G401 (cell line): ENCODE measurements at places on chromosomes 5 and 9.
A peak's percentile ranks its signal among the peaks of the same experiment; 100 is the strongest.

- DNase-seq: peak; percentile 8
These were observed 110.5 kb upstream of the CDKN2B start for GRCh38 chr9:22119522-22120158.

DNA sequence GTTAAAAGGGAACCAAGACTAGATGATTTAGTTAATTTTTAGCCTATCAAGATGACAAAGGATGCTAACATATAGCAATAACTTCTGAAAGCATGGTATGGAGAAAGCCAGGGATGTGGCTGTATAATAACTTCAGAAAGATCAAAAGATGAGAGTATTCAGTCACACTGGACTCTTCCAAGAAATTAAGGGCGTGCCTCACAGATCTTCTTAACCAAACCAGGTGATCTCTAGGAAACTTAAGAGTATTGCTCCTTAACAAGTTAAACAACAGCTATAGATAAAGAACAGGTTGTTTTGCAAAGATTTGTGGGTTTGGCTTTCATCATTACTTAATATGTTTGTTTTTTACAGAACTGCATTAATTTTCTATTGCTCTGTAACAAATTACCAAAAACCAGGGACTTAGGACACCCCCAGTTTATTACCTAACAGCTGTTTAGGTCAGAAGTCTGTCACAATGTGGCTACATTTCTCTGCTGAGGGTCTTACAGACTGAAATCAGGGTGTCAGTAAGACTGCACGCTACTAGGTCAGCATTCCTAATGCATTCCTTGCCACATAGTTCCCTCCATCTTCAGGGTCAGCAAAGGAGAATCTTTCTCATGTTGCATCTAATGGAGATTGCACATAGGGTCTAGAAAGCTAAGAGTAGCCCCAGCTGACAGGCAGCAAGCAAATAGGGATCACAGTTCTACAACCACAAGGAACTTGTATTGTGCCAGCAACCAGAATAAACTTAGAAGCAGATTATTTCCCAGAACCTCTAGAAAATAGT is 113.8 kb downstream of the WDR70 start:
- no peak for DNase-seq

GRCh38 chr5:144405991-144406390 is 235.3 kb downstream of the KCTD16 start:
- no peak for DNase-seq

GRCh38 chr9:4421847-4422246 is 68.4 kb upstream of the SLC1A1 start:
- DNase-seq: no peak

- no peak for DNase-seq
These were observed 188.7 kb upstream of the MRPS30 start for GRCh38 chr5:44619875-44620610.

DNA sequence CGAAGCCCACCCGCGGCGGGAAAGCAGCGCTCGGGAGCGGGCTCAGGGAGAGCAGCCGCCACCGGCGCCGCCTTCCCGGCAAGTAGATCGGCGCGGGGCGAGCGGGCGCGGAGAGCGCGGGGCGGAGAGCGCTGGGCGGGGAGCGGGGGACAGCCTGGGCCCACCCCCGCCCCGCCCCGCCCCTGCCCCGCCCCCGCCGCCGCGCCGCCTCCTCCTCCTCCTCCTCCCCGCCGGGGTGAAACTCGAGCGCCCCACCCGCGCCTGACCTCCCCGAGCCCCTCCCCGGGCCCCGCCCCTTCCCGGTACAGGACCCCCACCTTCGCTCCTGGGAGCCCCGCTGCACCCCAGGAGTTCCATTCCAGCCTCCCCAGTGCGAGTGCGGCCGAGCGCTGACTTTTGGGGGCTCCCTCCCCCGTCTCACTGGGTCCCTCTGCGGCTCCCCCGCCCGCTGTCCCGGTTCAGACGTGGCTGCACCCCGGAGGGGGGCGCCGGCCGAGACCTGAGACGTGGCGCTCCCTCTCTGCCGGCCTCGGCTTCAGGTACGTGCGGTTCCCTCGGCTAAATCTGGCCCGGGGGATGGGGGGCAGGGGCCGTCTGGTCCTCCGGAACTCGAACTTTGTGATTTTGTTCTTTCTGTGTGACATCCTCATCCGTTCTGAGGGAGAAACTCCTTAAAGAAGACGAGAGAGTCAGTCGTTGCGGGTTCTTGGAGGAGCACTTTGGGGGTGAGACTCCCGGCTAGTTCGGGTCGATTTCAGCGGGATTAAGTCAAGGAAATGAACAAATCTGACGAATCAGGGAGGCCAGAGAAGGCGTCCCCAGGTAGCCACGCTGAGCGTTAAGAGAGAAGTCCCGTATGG is at the start of gene SEMA5A:
SEMA5A (minus strand) TSS at position 84 of the 860 bp plus-strand sequence. CDS start 166,129 bp downstream, outside the sequence.
- DNase-seq: no peak

GRCh38 chr9:1879501-1879900 is 135.6 kb upstream of the SMARCA2 start:
- DNase-seq: no peak

- DNase-seq: no peak
These were observed 42.3 kb upstream of the MATR3 start for GRCh38 chr5:139251281-139251687.

- no peak for DNase-seq
These were observed 401.9 kb upstream of the GRIA1 start for GRCh38 chr5:153088538-153088937.

DNA sequence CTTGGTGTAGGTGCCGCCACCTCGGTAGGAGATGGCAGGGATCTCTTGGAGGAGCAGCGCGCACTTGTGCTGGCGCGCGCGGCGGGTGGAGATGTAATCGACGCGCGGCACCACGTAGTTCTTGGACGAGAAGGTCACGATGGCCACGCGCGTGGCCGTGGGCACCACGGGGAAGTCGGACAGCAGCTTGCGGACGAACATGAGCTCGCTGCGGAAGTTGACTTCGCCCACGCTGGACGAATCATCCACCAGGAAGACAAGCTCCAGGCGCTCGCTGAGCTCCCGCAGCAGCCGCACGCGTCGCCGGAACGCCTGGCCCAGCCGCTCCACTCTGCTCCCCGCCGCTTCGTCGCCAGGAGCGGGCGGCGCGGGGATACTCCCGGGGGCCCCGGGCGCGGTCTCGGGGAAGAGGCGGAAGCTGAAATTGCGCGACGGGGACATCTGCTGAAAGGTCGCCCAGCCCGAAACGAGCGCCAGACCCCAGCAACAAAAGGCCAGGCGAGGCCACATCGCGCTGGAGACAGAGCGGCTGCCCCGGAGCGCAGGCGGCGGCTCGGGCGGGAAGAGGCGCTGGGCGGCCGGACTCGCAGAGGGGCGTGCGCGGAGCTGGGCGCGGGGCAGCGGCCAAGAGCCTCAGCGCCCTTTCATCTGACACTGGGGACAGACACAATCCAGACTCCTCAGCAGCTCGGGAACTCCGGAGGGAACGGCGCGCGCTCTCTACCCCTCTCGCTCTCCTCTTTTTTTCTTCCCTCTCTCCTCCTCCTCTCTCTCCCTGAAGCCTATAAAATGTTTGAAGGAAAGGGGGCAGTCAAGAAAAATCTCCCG is at the start of gene SVEP1:
SVEP1 (minus strand) TSS at position 708 of the 828 bp plus-strand sequence; CDS start at position 510, 198 bp downstream.
- DNase-seq: peak; percentile 78

GRCh38 chr5:178319541-178320041 is 87.0 kb upstream of the PHYKPL start:
- DNase-seq: no peak

DNA sequence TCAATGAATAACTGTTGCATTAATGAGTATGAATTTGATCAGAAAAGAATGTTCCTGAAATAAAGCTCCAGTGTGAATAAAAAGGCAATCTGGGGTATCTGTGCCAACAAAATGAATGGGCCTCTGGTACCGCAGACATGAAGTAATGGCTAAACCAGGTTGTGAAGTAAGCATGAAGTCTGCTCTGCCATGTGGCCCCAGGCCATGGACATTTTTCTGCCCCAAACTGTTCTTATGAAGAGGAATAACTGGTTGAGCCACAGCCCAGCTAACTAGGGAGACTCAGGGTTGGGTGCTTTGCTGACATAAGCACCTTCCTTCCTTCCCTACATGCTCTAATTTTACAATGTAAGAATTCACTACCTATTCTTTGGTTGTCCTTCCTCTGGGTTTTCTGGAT is 147.4 kb upstream of the LRRTM2 start:
- DNase-seq: no peak

GRCh38 chr9:19130436-19130835 is 3.1 kb upstream of the PLIN2 start:
- no peak for DNase-seq

DNA sequence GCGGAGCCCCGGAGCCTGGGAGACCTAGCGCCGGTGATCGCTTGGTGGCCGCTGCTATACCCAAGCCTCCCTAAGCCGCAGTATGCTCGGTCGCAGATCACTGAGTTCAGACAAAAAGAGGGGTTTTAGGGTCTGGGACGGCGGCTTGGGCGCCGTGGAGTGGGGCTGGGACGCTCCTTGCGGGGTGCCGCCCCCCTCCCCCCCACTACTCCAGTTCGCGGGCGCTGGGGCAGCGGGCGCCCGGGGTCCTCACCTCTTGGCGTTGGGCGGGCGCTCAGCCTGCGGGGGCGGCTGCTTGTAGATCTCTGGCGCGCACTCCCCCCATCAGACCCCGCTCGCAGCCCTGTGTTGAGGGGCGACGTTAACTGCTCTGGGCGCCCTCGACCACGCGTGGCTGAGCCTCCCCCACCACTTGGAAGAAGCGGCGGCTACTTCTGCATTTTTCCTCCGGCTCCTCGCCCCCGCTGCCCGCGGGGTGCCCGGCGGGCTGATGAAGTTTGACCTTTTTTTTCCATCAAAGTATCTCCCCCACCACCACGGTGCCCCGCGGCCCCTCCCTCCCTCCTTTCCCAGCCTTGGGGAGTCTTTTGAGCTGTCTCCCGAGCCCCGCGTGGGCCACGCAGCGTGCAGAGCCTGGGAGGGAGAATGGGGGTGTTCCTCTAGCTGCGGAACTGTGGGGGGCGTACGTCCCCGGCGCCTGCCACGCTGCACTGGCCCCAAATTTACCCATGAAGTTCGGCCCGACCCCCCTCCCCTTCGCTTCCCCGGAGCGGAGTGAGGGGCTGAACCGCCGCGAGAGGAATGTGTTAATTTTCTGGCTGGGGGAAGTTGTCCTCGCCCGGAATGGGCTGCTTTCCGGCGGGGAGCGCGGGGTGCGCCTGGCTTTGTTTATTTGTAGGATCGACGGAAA is 1.2 kb downstream of the CXXC5 start:
- peak; percentile 43 for DNase-seq

DNA sequence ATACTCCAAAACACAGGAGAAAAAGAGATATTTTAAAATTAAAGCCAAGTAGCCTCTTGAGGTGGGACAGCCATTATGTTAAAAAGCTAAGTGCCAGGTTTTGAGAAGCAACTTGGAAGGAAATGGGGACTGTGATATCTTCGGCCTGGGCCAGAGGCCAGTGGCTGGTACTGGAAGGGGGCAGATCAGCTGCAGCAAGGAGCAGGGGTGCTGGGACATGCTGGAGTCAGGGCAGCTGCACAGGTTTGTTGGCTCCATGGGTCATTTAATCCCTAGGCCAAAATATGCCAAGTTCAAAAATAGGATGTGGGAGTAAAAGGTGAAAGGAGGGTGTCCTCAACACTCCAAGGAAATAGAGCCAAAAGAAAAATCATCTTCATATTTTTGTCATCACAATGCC is 30.0 kb downstream of the ADRB2 start:
- no peak for DNase-seq

- peak; percentile 62 for DNase-seq
These were observed 15.1 kb downstream of the GPSM1 start for GRCh38 chr9:136342181-136343120.

DNA sequence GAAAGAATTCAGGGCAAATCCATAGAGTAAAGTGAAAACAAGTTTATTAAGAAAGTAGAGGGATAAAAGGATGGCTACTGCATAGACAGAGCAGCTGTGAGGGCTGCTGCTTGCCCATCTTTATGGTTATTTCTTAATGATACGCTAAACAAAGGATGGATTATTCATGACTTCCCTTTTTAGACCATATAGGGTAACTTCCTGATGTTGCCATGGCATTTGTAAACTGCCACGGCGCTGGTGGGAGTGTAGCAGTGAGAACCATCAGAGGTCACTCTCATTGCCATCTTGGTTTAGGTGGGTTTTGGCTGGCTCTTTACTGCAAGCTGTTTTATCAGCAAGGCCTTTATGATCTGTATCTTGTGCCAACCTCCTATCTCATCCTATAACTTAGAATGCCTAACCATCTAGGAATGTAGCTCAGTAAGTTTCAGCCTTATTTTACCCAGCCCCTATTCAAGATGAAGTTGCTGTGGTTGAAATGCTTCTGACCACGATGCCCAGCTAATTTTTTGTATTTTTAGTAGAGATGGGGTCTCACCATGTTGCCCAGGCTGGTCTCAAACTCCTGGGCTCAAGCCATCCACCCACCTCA is 42.1 kb downstream of the RFK start:
- DNase-seq: no peak

GRCh38 chr9:129336601-129337331 is 158.7 kb upstream of the IER5L start:
- DNase-seq: peak; percentile 61

GRCh38 chr5:93461756-93462155 is 119.3 kb downstream of the NR2F1-AS1 start:
- DNase-seq: no peak

GRCh38 chr9:114382699-114383520 is 4.9 kb downstream of the AKNA start:
- no peak for DNase-seq

DNA sequence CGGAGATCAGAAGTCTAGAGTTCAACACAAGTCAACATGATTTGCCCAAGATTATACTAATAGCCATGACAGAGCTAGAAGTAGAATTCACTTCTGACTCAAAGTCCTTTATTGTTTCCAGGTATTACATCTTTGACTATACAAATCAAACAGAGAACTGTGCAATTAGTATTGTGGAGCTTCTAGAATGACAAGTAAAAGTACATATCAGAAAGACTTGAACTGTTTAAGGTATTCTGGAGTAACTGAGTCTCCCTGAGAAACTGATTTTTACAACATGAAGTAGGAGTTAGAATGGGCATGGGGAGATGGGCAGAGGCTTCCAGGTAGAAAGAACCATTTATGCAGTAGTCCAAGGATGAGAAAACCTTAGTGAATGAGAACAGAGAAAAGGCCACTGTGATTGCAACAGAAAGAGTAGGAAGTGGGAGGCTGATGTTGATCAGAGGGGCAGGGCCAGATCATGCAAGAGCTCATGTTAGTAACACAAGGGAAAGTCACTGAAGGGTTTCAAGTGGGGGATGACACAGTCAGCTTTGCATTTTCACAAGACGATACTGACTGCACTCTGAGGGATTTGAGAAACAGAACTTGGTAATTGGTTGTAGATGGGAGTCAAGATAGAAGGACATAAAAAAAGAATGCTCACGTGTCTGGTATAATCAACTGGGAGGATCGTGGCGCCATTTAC is 280.7 kb downstream of the RFX3 start:
- DNase-seq: no peak

- DNase-seq: no peak
These were observed 1366.1 kb downstream of the PTPRD start for GRCh38 chr9:9246726-9247125.

- no peak for DNase-seq
These were observed 95.5 kb downstream of the BARX1 start for GRCh38 chr9:93859431-93860215.

DNA sequence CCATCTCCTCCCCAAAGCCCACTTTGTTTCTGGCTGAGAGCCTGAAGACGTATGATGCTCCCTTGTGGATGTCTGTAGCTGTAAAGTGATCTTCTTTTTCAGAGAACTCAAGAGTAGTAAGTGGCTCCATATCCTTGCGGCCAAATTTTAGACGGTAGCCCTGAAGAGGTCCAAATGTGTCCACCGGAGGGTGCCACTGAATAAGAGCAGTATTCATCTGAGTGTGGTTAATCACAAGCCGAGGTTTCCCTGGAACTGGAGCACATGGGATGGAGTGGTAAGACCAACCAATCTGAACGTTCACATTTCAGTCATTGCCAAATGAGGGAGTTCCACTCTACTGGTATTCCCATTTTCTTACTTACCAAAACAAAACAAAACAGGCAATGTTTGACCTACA is 686.5 kb upstream of the DMAC1 start:
- DNase-seq: peak; percentile 41
